Esophagus muscularis mucosa (tissue), 4 donors: ENCODE measurements at places on chromosomes 1 and 21. TPM values are rescaled to one million over a fixed set of nuclear protein-coding genes. Genes with fewer than 3 reads are reported as not detected.

DNA sequence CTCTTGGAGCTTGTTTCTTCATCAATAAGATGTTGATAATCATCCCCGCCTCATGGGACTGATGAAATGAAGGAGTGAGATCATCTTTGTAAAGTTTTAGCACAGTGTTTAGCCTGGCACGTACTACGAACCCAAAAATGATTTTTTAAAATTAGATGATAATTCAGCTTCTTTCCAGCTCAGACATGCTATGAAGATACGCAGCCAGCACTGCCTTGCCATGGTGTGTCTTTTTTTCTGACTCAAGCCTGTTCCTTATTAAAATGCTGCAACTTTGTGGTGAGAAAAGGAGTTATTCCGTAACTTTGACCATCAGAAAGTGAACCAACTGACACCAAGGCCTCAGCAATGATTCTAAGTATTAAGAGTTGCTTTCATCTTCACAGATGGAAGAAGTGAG is 269.0 kb downstream of the LTN1 start:
- H3K4me1 ChIP-seq: no peaks in the 10 kb centered on the region
- no peak for DNase-seq
- no peak overlapping the region for H3K27ac ChIP-seq
- no peak overlapping the region for H3K4me3 ChIP-seq
- H3K36me3 ChIP-seq: no peaks in the 10 kb centered on the region

DNA sequence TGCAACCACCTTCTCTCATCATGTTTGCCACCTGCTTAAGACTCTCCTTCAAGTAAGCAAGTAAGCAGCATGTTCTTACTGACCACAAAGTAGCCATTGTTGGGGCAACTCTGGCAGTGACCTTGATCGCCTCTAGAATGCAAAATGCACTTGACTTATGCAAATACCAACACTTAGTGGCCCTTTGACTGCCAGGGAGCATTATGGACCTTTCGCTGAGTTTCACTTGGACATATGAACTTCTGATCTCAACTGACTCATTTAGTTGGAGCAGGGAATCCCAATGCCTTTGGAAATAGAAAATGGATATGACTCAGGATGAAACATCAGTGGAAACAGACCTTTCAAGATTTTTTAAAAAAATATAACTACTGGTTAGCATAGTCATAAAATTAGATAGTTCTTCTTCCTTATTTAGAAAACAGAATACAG is 6.1 kb upstream of the PLA2G5 start:
- H3K27ac ChIP-seq: no peak overlapping the region
- peaks cover 2% of the 10 kb centered on the region for H3K4me1 ChIP-seq
- H3K4me3 ChIP-seq: no peak overlapping the region
- H3K27me3 ChIP-seq: no peaks in the 10 kb centered on the region
- no peaks in the 10 kb centered on the region for H3K36me3 ChIP-seq

- H3K27me3 ChIP-seq: no peaks in the 10 kb centered on the region
- DNase-seq: no peak
- H3K27ac ChIP-seq: peak overlapping the region; percentile 51
- H3K36me3 ChIP-seq: no peaks in the 10 kb centered on the region
- no peak overlapping the region for H3K4me3 ChIP-seq
These were observed 12.0 kb downstream of the DUSP10 start for GRCh38 chr1:221729771-221730330.

GRCh38 chr1:7301664-7301981 is 469.5 kb upstream of the VAMP3 start:
- no peak overlapping the region for H3K27ac ChIP-seq
- H3K4me1 ChIP-seq: peaks cover 11% of the 10 kb centered on the region
- H3K36me3 ChIP-seq: no peaks in the 10 kb centered on the region
- DNase-seq: peak; percentile 75
- H3K4me3 ChIP-seq: no peak overlapping the region

- no peak overlapping the region for H3K4me3 ChIP-seq
- peaks cover 49% of the 10 kb centered on the region for H3K4me1 ChIP-seq
- DNase-seq: no peak
These were observed 21.8 kb downstream of the KIF1B start for GRCh38 chr1:10232163-10232562.

GRCh38 chr1:8283058-8283884 is 34.6 kb upstream of the SLC45A1 start:
- H3K36me3 ChIP-seq: no peaks in the 10 kb centered on the region
- no peaks in the 10 kb centered on the region for H3K4me1 ChIP-seq
- no peak overlapping the region for H3K27ac ChIP-seq
- no peak for DNase-seq
- no peaks in the 10 kb centered on the region for H3K27me3 ChIP-seq

DNA sequence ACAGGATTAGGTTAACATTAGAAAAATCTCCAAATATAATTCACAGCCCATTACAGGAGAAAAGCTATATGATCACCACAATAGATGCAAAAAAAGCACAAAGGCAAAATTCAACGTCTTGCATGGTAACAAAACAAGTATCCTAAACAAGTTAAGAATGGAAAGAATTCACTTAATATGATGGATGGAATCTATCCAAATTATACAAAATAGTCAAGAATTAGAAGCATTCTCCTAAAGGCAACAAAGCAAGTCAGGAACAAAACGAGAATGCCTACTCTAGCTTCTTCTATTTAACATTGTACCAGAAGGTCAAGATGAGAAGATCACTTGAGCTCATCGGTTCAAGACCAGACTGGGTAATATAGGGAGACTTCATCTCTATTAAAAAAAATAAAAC is 442.8 kb downstream of the SETD4 start:
- no peaks in the 10 kb centered on the region for H3K36me3 ChIP-seq
- DNase-seq: no peak
- H3K27me3 ChIP-seq: no peaks in the 10 kb centered on the region
- H3K27ac ChIP-seq: no peak overlapping the region
- H3K4me3 ChIP-seq: no peak overlapping the region

The IPP gene
- total RNA-seq: 9.3 TPM

The TMCO1 gene
- total RNA-seq: 36.0 TPM
